ENCODE measurements at places on chromosomes 16 and 17. TPM values are rescaled to one million over a fixed set of nuclear protein-coding genes. Genes with fewer than 3 reads are reported as not detected.

DNA sequence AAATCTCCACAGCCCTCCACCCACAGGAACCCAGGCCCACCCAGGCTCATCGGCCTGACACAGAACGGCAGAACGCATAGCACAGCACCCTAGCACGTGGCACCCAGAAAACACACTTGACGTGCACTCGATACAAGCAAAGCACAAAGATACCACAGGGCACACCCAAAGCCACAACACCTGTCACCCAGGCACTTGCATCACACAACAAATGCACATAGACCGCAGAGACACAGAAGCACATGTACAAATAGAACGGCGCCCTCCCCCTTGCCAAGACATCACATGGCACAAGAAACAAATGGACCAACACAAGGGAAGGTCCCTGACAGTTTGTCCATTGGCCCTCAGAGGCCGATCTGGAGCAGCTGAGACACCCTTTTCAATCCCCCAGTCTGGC is 147.7 kb upstream of the WSCD1 start:
- no peak for DNase-seq

- DNase-seq: no peak
Observed at GRCh38 chr16:74372953-74373846, 2.9 kb upstream of the NPIPB15 start.

DNA sequence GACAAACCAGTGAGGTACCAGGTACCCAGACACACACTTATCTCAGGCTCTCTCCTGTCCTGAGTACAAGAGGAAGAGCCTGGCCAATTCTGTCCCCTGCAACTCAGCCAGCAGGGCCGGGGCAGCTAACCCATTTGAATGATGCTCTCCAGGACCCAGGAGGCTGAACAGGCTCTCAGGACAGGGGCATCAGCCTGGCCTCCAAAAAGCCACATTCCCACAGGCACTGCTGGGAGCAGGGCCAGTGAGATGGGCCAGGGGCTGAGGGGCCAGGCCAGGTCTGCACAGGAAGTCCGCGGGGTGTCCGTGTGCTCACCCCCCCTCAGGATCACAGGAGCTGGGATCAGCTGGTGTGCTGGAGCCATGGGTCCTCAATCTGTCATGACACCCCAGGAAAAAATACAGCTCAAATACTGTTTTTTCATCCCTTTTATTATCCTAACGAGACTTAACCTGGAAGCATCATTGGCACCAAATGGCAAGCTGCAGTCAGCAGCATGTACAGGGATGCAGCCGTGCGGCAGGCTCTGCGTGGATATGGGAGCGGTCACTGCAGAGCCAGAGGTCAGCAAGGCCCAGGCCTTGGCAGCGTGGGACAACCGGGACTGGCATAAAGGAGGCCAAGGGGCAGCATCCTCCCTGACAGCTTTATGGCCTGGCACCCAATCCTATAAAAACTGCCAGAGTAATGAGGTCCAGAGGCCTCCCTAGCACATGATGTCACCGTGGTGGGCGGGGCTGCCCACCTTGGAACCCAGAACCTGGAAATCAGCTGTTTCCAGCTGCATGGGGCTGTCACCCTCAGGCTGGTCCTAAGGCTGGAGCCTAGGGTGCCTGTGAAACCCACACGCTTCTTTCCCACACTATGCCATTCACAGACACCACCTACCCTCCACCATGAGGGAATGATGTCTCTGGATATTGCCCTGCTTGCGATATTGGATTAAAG is 276.7 kb downstream of the C16orf95 start:
- DNase-seq: no peak

TM4SF5 gene
- total RNA-seq: 1.5 TPM

- DNase-seq: no peak
Observed at GRCh38 chr16:14641926-14642325, 9.2 kb downstream of the BFAR start.

DNA sequence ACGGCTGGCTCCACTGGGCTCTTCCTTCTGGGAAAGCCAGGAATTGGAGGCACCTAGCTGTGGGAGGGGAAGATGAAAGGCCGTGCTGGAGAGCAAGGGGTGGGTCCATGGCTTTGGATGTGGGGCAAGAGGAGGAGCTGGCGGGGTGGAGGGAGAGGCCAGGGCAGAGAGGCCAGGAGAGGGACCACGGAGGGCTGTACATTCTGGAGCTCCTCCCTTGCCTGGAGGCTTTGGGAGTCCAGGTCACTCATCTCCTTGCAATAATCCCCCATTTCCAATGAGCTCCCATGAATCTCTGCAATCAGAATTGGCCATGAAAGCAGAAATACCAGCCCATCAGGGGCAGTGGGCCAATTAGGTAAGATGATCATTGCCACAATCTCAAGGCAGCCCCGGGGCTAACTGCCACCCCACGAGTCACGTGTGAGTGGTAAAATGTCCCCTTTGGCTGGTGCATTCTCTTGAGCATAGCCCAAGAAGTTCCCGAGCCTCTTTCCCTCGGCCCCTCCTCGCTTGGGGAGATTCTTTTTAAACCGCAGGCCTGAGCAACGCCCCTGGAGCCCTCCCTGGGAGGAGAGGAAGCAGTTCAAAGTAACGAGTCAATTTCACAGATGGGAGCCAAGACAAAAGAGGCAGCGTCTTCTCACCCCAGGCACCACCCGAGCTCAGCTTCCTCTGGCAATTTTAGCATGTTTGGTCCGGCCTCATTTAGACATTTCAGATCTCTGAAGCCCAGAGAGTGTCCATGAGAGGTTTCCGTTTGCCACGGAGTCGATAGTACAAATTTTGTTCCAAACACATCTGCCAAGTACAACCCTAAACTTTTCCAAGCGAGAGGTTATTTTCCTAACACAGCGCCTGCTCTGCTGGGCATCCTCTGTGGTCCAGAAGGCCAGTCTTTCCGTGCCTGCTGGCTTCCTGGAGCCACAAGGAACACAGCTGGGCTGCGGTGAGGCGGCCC is 13.4 kb downstream of the RTN4RL1 start:
- no peak for DNase-seq

CCL1 gene
- total RNA-seq: 1.5 TPM

- DNase-seq: no peak
Observed at GRCh38 chr16:67283039-67283825, 3.9 kb downstream of the PLEKHG4 start.

GRCh38 chr17:15431196-15431595 is 36.2 kb downstream of the CDRT4 start:
- DNase-seq: no peak

DNA sequence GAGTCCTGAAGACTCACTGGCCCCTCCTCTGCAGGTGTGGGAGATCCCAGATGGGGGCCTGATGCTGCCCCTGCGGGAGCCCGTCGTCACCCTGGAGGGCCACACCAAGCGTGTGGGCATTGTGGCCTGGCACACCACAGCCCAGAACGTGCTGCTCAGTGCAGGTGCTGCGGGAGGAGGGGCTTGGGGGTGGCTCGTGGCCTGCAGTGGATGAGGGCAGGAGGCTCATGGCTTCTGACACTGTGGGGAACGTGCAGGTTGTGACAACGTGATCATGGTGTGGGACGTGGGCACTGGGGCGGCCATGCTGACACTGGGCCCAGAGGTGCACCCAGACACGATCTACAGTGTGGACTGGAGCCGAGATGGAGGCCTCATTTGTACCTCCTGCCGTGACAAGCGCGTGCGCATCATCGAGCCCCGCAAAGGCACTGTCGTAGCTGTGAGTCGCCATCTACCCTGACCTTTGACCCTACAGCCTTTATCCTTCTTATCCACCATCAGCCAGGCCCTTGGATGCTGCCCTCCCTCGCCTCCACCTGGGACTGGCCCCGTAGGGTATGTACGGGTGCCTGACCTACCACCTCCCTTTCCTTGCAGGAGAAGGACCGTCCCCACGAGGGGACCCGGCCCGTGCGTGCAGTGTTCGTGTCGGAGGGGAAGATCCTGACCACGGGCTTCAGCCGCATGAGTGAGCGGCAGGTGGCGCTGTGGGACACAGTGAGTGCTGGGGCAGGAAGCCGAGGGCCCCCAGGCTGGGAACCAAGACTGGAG is 3.6 kb downstream of the CORO1A start:
- peak; percentile 61 for DNase-seq

DNA sequence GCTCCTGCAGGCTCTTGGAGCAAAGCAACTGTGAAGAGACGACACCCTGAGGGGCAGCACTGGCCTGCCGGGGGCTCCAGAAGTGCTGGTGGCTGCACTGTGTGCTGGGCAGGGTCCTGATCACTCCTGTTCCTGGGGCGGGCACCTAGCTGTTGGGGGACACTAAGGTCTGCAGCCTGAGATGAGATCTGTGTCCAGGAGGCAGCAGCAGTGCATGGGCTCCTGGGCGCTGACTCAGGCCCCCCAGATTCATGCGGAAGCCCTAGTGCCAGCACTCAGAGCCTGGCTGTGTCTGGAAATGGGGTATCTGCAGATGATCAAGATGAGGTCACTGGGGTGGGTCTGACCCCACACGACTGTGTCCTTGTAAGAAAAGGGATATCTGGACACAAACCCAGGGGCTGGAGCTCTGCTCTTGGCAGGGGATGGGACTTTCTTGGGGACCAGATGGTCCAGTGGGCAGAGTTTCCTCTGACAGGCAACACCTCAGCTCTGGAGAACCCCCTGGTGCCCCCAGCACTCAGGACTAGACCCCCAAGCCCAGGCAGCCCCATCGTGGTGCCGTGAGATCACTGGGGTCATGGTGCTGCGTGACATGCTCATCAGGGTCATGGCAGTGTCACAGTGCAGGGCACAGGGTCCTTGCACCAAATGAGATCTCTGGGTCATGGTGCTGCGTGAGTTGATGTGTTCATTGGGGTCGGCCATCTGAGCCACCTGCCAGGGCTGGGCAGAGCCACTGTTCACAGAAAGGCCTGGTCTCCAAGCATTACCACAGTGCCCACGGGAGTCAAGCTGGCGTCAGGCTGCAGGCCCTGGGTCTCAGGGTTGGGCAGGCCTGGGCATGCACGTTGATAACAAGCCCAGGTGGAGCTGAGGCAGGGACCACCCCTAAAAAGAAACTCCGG is 9.5 kb downstream of the FAAP100 start:
- DNase-seq: no peak

WNK4 gene
- 1.4 TPM for total RNA-seq

GRCh38 chr17:13874817-13875216 is 194.5 kb upstream of the COX10 start:
- no peak for DNase-seq

LITAFD gene
- total RNA-seq: 2.2 TPM

- DNase-seq: no peak
Observed at GRCh38 chr17:42459801-42460281, 1.2 kb downstream of the ATP6V0A1 start.

DNA sequence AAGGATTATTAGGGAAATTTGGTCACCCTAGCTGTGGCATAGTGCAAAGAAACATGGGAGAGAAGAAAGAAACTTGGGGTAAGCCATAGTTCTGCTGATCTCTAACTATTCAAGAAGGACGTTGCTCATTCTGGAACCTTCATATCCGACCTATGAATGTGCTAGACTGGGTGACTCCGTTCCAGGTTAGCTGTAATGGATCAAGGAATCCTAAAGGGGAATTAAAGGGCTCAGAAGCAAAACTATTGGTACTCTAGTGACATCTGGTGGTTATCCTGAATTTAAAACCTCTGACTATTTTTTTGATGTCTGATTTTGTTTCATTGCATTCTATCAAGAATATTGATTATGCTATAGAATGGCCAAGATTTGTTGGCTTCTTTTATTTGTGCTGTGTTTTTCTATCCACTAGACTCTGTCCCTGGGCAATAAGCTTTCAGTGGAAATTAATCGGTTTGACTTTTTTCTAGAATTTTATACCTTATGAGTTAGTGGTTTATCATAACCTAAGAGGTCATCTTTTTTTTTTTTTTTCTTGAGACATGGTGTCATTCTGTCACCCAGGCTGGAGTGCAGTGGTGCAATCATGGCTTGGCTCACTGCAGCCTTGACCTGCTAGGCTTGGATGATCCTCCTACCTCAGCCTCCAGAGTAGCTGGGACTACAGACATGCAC is 19.5 kb downstream of the PCTP start:
- no peak for DNase-seq

NPIPB13 gene
- total RNA-seq: 15.7 TPM

DNA sequence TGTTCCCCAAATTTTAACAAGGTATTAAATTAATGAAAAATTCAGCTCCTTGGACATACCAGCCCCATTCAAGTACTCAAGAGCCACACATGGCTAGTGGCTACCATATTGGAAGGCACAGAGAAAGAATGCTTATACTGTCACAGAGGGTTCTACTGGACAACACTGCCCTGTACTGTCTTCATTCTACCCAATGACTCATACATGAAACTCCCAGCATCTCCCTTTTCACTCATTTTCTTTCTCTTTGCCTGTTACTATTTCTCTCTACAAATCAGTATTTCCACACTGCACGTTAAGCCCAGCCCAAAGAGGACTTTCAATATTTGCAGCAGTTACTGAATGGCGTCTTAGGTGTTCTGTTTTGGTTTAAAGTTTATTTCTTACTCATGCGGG is 72.1 kb upstream of the RCVRN start:
- DNase-seq: no peak

HOXB4 gene
- total RNA-seq: 1.8 TPM

GRCh38 chr17:45073414-45074070 is 12.4 kb downstream of the NMT1 start:
- no peak for DNase-seq

DNA sequence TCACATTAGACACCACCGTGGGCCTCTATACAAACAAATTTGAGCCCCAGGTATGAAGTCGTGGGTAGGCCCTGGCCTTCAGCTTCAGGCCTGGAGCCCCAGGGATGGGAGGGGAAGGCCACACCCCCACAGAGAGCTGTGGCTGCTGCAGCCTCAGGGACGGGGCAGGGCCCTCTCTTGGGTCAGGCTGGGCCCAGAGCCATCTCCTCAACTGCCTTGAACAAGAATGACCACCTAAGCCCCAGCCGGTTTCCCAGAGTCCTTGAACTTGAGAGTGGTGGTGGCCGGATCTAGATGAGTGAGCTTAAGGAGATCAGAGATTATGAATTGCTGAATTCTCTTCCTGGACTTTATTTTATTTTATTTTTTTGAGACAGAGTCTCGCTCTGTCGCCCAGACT is 18.6 kb downstream of the SCNN1B start:
- no peak for DNase-seq

GRCh38 chr16:29811896-29812665 is at the start of gene PRRT2:
PRRT2 (plus strand) TSS chr16:29812193; CDS start chr16:29813055, 862 bp downstream.
- peak; percentile 80 for DNase-seq

ANKRD13B gene
- total RNA-seq: 59.8 TPM
